ENCODE measurements at places on chromosomes 13 and 19.

GRCh38 chr19:38361633-38362075 lies 12.7 kb upstream of the PSMD8 start:
- DNase-seq = peak; percentile 73

DNA sequence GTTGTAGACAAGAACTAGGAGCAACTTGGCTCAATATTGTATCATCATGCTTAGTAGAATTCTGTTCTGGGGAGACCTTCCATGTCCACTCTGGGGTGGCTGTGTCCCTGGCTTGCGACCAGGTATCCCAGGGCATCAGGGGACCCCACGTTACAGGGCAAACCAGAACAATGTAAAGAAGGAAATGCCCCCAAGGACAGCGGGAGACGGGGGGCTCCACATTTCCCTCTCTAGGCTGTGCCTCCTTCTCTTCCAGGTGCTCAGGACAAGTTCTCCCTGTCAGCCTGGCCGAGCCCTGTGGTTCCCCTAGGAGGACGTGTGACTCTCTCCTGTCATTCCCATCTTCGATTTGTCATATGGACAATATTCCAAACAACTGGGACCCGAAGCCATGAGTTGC lies 30.8 kb downstream of the LAIR2 start:
- DNase-seq = no peak

DNA sequence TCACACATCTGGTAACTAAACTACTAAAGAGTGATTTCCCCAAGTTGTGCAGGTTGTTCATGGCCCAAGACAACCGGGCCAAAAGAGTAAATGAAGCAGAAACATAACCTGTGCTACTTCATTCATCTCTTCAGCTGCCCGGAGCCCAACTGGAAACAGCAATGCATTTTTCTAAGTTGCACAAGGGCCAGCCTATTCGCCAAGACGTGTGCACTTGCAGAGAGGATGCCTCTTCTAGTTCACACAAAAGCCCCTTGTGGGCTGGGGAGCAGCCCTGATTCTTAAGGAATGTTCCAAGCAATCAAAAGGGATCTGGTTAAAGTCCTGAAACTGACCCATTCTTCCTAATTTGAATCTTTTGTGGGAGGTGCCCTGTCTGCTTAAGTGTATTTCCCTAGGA lies 275.8 kb downstream of the SHISA2 start:
- no peak for DNase-seq

GRCh38 chr19:2015608-2015950 lies at the start of gene BTBD2:
Gene BTBD2, minus strand, starts transcription at chr19:2015714. Its CDS starts 11 bp downstream, at chr19:2015703.
- DNase-seq = peak; percentile 57

DNA sequence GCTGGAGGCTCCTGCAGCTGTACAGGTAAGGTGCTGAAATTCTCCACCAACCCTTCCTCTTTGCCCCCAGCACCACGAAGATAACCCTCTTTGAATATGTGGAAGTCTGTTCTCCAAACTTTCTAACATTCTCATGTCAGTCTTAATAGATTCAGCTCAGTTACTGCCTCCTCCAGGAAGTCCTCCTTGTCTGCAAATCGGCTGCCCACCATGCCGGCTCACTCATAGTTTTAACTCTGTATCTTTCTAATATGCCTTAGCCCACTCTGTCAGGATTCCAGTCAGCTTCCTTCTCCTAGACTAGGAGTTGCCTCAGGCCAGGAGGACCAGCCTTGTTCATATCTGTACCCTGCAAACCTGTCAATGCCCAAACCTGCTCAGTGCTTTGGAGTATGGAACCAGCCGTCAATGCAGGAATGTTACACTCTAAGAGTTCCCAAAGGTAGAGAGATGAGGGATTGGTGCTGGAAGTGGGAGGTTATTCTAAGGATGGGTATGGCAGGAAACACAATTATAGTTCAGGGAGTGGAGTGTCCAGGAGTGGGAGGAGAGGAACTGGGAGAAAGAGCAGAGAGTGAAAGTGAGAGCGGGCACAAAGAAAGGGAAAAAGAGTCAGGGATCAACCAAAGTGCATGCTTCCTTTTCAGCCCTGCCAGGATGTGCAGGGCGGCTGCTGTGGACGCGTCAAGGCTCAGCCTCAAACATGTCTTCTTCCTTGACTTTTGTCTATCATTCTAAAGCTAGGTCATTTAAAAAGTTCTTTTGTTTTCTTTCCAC lies 38.0 kb upstream of the ALOX5AP start:
- no peak for DNase-seq

- no peak for DNase-seq
Observed at GRCh38 chr19:3818918-3819317, 32.7 kb upstream of the MATK start.

GRCh38 chr13:110645750-110646149 lies 30.4 kb downstream of the NAXD start:
- no peak for DNase-seq

DNA sequence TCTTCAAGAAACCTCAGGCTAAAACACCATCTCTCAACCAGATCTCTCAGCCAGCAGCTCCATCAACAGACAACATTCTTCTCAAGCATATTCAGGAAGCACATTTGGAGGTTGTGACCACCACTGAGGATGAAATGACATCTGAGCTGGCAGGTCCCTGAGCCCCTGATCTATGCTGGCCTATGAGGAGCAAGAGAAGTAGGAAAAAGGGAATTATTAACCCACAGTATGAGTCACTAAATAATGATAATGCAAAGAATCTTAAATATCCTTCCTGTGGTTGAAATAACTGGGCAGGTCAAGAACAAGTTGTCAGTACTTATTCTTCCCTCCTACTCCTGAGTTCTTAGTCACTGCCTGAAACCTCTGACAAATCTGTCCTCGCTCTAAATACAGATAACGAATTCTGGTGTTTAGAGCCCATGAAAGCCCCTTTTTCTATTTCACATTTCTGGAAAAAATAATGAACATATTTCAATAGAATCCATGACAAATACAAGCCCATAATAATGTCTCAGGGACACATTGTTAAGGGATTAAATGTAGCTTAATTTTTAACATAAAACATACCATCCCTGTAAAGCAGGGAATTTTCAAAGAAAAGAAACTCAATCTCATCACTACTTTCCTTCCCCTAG lies 225.8 kb upstream of the IRS2 start:
- DNase-seq = no peak

DNA sequence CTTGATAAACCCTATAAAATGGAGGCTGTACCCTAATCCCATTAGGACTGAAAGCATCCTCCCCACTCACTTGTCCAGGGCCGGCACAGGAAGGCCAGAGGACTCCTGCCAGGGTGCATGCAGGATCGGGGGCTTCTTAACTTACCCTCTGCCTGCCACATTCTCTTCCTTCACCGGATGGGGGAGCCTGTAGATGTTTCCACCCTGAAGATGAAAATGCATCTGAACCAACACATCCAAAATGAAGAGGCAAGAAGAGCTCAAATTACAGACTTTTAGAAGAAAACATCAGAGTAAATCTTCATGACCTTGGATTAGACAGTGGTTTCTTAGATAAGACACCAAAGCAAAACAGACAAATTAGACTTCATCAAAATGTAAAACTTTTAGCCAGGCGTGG lies 25.9 kb upstream of the NAPA start:
- DNase-seq = no peak

DNA sequence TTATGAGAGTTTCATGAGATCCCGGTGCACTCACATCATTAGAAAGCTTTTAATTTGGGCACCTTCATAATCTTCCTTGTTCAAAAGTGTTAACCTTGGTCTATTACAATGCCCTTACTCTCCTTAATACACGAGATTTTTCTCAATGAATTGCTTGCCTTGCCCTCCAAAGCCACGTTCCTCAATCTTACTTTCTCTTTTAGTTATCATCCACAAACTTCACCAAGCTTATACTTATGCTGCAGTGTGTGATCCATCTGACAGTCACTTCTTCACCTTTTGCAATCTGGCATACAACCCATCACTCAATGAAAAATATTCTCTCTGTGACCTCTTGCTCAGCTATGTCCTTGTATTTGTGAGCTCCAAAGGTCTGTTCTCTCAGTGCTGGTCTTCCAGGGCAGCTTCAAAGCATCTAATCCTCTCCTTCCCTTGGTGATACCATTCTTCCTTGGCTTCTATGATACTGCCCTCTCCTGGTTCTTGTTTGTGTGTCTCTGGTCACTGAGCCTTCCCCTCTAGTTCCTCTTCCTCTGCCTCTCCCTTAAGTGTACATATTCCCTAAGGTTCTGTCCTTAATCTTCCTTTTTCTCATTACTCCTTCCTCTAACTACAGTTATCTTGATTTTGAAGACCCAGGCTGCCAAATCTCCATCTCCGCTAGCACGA lies 202.2 kb upstream of the STARD13 start:
- DNase-seq = no peak

DNA sequence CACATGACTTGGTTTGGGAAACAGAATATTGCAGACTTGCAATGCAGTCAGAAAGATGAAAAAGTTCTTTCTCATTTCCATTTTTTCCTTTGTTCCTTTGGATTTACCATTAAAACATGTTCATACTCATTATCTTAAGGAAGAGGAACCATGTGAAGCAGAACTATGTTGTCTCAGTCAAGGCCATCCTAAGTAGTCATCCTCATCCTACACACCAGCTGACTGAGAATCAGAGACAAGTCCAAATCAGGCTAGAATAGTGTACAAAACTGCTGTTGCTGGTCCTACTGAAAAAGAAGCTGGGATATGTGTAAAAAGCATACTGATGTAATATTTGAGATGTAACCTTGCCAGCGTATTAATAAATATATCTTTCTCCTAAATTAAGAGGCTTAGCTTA lies 433.4 kb downstream of the SLITRK5 start:
- DNase-seq = no peak

DNA sequence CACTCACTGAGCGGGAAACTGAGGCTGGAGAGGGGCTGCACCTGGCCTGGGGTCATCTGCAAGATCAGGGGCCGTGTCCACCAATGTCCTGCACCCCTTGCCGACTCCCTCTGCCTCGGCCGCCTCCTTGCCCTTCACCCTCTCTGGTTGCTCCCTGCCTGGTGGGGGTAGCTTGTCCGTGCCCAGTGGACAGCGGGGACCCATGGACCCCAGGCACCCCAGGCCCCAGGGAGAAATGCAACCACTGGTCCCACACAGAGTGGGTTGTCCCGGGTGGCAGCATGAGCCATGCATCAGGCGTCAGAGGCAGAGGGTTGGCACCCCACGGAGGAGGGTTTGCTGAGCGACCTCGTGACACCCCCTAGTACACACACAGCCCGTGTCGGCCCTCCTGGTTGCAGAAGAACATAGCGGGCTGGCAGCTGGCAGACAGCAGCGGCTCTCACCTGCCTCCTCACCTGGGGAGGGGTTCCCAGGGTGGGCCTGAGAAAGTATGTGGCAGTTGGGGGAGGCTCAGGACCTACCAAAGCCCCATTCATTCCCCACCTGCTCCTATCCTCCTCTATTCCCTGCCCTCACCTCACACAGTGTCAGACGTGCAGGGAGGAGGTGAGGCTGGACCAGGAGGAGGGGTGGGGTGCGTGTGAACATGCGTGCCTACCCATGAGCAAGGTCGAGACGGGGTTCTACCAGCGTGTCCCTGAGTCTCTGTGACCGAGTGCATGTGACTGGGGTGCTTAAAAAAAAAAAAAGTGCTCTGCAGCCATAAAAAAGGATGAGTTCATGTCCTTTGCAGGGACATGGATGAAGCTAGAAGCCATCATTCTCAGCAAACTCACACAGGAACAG lies 8.7 kb downstream of the ADAMTSL5 start:
- DNase-seq = no peak

DNA sequence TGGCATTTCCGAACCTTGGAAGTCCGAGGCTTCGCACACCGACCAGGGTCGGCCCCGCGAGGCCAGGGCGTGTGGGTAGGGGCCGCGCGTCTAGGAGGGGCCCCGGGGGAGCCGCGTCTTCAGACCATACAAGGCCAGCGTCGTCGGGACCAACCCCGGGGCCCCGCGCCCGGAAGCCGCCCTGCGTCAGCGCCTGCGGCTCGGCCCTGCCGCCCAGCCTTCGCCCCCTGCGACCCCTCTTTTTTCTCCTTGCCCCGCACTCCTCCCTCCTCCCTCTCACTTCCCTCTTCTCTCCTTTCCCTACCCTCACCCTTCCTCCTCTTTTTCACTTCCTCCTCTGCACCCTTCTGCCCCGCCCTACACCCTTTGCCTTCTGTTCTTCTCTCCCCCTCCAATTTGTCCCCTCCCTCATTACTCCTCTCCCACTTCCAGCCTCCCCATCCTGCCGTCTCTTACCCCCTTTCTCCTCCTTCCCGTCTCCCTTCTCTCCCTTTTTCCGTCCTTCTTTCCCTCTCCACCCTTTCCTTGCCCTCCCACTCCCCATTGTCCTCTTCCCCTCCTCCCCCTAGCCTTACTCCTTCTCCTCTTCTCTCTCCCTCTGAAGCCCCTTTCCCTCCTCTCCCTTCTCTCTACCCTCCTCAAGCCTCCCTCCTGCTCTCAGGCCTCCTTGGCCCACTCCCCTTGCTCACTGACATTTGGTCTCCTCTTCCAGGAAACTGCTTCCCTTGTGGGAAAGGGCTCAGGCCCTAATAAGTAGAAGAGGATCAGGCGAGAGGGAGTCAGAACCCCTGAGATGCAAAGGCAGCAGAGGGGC lies 2.2 kb upstream of the PLEKHG2 start:
- peak; percentile 65 for DNase-seq

- no peak for DNase-seq
Observed at GRCh38 chr13:43411211-43411610, 375.6 kb downstream of the ENOX1 start.

- DNase-seq = no peak
Observed at GRCh38 chr13:92473765-92474475, 752.7 kb upstream of the GPC6 start.

DNA sequence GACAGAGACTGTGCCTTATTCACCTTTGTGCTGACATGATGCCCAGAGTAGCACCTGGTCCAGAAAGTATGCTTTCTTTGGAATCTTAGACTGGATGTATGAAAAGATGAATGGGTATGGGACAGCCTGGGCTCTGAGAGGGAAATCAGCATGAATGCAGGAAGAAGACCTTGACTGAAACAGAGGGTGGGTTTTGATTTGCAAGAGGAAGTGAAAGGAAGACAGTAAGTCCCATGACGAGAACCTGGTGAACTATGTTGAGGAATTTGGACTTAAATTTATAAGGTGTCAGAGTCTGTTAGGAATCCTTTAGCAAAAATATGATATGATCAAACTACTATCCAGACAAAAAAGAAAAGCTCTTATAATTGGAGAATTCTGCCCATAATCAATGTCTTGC lies 301.9 kb downstream of the SPRY2 start:
- DNase-seq = no peak

GRCh38 chr19:43438291-43439031 lies 23.8 kb downstream of the TEX101 start:
- peak; percentile 11 for DNase-seq

DNA sequence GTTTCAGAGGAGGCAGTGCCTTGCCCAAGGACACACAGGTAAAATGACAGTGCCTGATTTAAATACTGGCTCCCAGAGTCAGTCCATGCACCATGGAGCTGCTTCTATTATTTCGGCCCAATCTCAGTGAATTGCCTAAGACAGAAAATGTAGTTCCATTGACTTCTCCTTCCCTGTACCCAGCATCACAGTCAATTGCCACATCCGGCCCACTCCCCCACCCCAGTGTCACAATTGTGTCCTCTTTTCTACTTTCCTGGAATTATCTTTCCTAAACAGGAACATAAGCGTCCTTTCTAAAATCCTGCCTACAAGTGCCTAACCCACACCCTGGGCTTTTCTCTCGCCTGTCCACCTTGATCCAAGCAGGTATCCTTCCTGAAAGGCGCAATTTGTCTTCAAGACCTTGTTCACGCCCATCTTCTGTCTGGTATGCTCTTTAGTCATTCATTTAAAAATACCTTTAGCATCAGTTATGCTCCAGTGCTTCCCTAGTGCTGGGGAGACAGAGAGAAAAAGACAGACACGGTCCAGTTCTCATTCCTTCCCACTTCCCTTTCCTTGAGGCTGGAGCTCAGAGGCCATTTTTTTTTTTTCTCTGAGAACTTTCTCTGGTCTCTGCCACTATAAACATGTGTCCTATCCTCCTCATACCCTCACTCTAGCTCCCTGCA lies 411.4 kb downstream of the LIG4 start:
- no peak for DNase-seq

- DNase-seq = no peak
Observed at GRCh38 chr13:102839462-102839861, 6.4 kb upstream of the ERCC5 start.

Data from activated naive CD4-positive, alpha-beta T cell treated with Interleukin-2 at 50 U/mL for 16 hours (primary cell).